ENCODE measurements at places on chromosomes 5 and 9.

- DNase-seq: peak; percentile 48
Observed at GRCh38 chr9:93116072-93116961, 17.7 kb downstream of the NINJ1 start.

DNA sequence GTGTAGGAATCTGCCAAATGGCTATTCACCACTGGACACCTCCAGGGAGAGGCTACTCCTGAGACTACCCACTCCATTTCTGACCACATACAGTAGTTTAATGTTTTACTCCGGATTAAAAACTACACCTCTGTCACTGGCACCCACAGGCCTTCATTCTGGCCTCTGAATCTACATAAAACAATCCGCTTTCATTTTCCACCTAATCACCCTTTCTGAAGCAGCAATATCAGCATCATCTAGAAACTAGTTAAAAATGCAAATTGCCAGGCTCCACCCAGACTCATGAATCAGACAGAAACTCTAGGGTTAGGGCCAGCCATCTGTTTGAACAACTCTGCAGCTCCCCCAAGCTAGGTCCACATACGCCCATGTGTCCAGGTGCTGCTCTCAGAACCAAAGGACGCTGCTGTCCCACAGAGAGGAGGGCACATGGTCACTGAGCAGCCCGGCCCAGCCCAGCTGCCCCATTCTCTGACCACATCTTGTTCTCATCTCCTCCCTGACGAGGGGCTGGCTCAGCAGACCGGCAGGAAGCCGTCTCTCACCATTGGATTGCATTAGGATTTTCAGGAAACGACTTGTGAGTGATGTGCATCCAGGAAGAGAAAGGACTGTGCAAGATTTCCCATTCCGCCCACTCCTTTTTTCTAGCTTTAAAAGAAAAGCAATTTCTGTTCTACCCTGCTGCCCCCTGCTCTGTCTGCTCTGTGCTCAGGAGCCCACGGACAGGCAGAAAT lies 34.7 kb downstream of the ADAM19 start:
- no peak for DNase-seq

DNA sequence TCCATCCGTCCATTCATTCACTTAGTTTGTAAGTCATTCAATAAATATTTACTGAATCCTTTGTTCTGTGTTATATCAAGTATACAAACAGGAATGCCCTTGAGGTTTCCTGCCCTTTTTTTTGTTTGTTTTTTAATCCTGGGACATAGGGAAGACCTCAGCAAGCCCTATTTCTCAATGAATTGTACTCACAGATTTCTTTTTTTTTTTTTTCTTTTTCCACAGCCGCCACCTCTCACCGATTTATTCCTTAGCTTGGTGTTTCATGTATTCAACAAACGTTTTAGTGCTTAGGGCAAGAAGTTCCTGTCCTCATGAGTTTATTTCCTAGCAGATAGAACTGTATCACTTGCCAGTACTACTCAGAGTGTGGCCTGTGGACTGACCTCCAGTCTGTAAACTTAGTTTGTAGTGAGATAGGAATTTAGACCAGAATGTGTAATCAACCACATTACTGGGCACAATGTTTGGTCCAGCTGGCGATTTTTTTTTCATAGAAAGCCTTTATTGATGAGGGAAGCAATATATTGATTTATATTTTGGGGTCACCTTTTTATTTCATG lies 35.4 kb upstream of the C5orf47 start:
- no peak for DNase-seq

DNA sequence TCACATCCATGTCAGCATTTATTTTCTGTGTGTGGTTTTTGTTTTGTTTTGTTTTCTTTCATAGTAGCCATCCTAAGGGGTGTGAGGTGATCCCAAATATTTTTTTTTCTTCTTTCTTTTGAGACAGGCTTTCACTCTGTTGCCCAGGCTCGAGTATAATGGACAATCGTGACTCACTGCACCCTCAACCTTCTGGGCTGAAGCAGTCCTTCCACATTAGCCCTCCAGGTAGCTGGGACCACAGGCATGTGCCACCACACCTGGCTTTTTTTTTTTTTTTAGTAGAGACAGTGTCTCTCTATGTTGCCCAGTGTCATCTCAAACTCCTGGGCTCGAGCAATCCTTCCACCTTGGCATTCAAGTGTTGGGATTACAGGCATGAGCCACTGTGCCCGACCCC lies 59.1 kb downstream of the CDC42SE2 start:
- DNase-seq: no peak

DNA sequence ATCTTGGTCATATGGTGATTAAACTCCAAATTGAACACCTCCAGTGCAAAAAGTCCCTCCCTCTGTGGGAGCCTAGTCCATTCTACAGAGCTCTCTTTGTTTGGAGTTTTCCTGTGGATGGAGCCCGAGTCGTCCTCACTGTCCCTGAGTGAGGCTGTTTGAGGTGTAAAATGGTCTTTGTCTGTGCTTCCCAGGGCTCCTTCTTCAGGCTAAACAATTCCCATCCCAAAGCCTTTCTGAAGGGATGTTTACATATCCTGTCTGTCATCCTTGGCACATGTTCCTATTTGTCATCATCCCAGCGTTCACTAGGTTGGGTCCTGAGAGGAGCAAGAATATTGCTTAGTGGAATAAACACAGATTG lies 68.9 kb downstream of the COL27A1 start:
- peak; percentile 42 for DNase-seq

- no peak for DNase-seq
Observed at GRCh38 chr9:113403646-113404045, 2.6 kb upstream of the ALAD start.

DNA sequence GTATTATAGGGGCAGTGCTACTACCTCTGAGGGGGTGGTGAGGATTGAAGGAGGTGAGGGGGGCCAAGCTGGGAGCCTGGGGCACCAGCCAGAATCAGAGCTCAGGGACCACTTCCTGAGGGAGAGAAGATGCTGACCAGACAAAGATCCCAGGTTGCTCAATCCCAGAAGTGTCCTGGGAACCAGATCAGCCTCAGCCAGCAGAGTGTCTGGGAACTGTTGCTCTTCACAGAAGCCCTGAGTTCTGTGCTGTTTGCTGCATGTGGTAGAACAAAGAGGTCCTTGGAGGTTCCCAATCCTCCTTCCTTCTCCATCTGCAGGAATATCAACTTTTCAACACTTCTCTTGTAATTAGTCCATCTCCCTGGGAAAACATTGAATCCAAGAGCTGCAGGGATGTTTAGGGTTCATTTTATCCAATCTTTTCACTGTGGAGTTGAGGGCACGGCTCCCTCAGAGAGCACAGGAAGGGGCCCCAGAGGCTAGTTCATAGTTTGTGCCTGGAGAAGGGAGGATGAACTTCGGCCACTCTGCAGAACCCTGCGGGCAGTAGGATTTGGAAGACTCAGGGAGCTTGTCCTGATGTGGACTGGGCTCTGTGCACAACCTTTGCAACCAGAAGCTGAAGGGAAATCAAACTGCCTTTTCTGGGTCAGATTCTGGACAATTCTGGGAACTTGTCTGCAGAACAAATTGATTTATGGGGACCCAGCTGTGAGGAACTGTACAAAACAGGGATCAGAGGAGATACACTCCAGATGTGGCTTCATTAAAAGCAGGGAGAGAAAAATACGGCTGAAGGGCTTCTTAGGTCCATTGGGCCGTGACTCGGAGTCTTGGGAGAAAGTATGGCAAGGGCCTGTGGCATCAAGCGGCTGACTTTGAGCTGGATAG lies 57.1 kb downstream of the GALNT12 start:
- DNase-seq: no peak

GRCh38 chr5:157106630-157107461 lies 2.0 kb downstream of the HAVCR2 start:
- no peak for DNase-seq

DNA sequence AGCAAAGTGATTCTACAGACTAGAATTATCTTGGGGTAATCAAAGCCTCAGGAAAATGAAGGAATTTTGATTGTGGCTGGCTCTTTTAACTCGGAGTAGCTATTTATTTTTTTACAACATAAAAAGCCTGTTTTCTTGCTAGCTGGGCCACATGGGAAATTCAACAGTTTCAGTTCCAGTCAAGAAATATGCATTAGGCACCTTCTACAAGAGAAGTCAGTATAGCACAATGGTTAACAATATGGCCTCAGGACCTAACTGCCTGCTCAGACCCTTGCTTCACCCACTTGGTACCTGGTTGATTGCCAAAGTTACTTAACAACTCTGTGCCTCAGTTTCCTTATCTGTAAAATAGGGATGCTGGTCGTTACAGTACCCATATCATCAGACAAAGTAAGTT lies 586.2 kb downstream of the ZNF608 start:
- no peak for DNase-seq
